Renal cortex interstitium (tissue), 15 donors: ENCODE measurements at places on chromosomes 12 and 14.

GRCh38 chr12:58393152-58393551 lies 451.8 kb downstream of the ATP23 start:
- DNase-seq = no peak

DNA sequence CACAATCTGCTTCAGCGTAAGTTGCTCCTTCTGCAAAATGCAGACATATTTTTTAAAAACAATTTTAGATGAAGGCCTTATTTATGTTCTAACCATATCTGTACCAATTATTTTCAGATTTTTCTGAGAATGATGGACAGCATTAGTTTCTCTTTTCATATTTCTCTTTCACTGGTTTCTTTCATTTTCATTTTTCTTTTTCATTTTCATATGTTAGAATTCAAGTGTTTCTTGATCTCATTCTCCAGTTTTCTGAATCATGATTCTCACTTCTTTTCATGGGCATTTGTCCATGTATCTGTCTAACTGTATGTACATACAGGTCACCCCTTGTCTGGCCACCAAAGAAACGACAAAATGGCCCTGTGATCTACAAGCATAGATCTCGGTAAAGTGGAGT lies 346.6 kb downstream of the NAV3 start:
- no peak for DNase-seq

DNA sequence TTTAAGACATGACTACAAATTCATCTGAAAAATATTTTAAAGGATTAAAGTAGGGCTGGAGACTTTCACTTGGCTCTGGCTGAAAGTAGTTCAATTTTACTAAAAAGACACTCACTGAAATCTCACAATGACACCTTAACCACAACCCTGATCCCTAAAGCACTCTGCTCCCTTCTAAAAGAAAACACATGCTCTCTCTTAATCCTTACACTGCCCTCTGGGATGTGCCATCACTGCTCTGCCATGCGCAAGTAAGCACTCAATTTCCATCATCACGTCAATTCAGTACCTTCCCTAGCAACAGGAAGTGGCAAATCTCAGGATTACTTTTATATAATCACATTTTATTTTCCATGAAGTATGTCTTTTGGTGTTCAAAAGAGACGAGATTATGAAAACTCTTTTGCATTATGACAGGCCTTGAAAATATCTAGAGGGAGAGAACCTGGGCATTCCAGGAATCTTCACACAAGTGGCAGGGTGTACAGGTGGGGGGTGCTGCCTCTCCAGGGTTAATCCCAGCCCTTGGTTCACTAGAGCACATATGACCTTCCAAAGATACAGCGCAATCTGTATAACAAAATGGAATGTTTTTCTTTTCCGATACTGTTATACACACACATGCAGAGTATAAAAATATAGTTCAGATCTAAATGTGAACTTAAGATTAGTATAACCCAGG lies 7.3 kb downstream of the ATG14 start:
- DNase-seq = no peak

DNA sequence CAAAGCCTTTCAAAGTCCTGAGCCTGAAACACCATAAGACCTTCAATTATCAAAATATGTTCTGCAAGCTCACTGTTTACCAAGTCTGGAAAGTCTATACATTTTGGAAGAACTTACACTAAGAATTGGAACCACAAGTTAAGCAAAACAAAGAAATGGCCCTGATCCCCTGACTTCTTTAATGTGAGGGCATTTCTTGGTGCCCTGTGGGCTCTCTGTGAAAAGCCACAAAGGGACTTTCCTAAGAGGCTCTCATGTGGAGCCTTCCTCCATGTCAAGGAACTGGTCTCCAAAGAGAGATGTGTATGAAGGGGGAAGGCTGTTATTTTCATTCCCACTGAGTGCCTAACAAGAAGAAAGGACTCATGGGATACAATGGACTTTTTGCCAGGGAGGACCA lies 13.5 kb upstream of the MYH6 start:
- no peak for DNase-seq
